ENCODE measurements at places on chromosomes 2 and 18.

- DNase-seq, result no peak
These were observed 246.8 kb downstream of the RAD51AP2 start for GRCh38 chr2:17271416-17271815.

DNA sequence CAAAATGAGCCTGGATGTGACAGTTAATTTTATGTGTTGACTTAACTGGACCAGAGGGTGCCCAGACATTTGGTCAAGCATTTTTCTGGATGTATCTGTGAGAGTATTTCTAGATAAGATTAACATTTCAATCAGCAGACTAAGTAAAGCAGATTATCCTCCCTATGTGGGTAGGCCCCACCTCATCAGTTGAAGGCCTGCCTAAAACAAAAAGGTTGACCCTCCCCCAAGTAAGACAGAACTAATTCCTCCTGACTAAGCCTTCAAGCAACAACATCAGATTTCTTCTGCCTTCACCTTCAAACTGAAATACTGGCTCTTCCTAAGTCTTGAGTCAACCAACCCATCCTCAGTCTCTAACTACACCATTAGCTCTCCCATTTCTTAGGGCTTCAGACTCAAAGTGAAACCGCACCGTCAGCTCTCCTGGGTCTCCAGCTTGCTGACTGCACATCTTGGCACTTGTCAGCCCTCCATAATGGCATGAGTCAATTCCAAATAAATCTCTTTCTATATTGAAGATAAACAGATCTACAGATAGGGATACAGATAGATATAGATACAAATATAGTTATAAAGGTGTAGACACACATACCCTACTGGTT is 47.9 kb downstream of the MEMO1 start:
- no peak for DNase-seq

DNA sequence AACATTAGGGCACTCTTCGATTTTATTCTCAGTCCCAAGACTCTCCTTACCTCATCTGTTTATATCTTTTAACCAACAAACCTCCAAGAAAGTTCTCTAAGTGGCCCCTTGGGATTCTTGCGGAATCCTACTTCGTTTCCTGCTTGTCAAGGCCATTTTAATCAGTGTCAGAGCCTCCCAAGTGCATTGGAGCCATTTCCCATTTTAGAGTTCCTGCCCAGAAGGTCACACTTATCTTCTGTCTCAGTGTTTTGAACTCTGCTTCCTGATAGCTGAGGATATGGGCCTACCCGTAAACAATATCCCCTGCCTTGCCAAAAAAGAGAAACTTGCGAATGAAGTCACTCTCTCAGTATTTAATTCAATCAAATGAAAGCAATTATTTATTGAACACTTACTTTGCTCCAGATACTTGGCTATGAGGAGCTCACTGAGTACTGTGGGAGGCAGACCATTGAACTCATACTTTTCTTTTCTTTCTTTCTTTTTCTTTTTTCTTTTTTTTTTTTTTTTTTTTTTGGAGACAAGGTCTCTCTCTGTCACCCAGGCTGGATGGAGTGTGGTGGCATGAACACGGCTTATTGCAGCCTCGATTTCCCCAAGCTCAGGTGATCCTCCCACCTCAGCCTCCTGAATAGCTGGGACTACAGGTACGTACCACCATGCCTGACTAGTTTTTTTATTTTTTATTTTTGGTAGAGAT is 5.7 kb upstream of the NOSTRIN start:
- DNase-seq, result no peak

DNA sequence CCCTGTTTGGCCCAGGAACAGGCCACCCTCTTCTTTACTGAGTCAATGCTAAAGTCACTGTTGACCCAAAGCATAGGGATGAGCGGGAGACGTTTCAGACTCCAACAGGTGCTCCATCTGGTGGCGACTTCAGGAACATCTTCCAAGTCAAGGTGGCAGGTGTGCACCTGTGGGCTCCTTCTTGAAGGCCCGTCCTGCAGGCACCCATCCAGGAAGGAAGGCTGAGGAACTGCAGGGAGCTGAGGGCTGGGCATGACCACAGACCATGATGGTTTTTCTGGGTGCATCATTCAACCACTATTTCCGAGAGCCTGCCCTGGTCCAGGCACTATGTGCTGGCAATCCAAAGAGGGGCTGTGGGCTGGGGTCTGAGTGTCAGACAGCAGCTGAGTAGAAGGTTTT is 142.8 kb downstream of the NDUFA10 start:
- DNase-seq, result peak; percentile 17

DNA sequence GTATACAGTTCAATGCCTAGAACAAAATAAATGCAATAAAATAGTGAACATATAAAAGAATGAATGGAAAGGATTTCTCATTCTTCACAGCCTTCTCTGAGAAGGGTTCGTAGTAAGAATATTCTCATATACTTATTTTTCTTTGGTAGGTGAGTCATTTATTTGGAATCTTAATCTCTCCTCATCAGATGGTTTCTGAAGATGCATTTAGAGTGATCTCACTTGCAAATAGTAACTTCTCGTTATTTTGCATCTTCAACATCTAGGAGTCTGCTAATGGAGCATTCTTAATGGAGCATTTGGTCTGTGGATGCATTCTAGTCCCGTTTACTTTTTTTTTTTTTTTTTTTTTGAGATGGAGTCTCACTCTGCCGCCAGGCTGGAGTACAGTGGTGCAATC is 3.9 kb downstream of the UBXN4 start:
- DNase-seq, result no peak

DNA sequence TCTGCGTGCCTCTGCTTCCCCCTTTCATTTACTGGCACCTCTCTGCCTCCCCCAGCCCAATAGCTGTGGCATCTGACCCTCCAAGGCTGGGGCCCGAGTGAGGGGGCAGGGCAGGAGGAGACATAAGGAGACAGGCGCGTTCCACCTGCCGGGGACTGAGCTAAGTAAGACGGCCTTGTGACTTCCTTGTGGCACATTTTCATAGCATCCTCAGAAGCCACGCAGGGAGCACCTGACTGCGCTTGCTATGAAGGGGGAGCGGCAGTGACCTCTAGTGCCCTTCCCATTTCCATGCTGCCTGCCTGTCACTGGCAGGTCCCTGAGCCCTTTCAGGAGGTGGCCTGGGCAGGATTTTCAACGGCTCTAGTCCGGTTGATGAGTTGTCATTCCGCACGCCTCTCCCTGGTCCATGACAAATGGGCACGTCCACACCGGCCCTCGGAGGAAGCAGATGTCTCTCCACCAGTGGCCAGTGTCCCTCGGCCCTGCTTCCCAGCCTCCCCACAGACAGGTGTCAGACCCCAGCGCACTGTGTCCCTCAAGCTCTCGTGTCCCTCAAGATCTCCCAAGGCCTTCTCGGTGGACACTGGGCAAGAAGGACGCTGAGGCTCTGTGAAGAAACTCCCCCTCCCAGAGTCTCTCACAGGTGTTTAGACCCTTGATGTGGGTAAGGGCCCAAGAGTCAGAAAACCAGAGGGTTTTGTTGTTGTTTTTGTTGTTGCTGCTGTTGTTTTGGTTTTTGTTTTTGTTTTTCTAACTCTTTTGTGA is 42.7 kb downstream of the CYP26B1 start:
- DNase-seq, result no peak

DNA sequence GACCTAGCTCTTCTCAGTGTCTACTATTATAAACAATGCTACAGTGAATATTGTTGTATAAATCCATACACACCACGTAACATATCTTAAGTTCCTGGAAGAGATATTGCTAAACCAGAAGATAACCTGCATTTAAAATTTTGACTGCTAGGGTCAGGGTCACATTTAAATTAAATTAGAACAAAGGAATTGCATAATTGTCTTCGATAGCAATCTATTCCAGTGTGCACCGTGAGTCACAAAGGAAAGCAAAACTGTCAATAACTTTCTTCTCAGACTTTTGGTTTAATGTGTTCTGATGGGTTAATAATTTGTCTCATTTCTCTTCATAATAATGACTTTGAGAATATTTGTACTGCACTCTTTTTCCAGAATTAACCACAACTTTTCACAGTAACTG is 4.2 kb downstream of the GEN1 start:
- DNase-seq, result no peak

DNA sequence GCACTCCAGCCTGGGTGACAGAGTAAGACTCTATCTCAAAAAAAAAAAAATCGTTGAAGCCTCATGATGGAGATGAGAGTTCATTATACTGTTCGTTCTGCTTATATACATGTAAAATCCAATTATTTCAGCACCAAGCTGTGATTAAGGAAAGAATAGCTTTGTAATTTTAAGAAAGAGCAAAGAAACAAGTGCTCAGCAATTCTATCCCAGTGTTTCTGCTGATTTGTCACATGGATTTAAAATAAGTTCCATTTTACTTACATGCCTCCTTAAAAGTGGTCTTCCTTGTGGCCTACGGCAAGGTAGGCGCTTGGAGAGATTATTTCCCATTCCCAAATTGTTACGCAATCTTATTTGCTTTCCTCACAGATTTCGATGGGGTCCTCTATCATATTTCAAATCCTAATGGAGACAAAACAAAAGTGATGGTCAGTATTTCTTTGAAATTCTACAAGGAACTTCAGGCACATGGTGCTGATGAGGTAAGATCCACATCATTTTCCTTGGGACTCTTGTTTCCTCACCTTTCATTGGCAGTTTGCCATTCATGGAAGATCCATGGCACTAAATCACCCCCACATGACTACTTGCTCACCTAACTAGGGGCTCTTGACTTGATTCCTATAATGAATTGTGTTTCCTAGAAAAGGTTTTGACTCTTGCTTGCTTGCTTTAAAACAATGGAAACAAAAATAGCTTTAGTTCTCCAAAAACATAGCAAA is 11.5 kb downstream of the ARPC2 start:
- no peak for DNase-seq

DNA sequence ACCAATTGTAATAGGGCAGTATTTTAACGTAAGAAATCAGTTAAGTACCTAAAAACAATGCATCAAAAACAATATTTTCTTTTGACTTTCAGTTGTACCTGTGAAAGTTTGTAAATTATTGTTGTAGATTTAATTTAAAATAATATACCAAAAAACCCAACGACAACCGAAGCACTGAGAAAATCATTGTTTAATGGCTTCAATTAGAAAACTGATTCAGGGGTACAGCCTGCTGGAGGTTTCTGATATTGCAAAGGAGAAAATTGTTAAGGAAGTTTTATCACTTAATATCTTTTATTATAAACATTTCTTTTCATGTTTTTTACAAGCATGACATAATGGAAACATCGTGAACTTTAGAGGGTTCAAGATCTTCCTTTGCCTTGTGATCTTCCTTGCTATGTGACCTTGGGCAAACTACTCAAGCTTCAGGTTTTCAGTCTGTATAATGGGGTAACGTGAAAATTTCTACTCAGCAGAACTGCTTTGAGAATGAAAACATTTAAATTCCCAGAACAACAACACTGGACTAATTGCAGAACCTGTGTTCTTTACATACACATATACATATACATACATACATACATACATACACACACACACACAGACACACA is 76.3 kb upstream of the GLS start:
- DNase-seq, result no peak

DNA sequence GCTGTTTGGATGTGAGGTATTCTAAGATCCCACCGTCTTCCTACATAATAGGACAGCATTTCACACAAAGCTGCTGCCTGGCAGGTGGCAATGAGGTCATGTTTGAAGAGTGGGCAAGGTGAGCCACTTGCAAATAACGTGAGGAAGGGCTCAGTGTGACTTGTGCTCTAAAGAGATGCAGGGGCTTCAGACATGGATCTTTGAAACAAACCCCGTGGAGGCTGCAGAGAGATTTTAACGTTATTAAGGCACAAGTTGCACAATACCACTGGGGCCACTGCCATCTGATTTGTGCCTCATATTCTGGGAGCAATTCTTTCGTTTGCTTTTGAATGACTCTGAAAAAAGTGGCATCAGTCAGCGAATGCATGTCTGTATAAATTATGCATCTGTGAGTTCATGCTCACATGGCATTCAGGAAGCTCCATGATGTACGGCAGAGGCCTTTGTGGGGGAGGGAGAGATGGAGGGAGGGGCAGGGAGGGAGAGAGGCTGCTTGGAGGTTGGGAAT is 362.0 kb downstream of the SOX11 start:
- no peak for DNase-seq

- DNase-seq, result no peak
These were observed 286.6 kb upstream of the HDAC4 start for GRCh38 chr2:239687441-239687840.

GRCh38 chr2:165952741-165953211 is 800 bp downstream of the TTC21B start:
- DNase-seq, result no peak

GRCh38 chr2:84603911-84604310 is 87.6 kb downstream of the DNAH6 start:
- no peak for DNase-seq

DNA sequence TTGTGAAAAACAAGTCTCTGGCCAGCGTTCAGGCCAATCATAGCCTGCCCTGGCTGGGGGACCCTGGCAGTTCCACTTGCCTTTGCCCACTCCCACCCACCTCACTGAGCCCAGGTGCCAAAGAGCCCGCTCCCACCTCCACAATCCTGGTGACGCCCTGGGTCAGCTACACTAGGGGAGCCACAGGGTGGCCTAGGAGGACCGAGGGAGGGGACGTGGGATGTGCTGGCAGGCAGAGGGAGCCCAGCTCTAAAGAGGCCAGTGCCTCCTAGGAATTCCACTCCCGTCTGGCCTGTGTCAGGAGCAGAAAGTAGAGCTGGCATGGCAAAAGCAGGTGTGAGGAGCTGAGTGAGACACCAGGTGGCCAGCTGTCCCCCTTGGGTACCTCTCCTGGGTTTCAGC is 49.3 kb downstream of the TNS1 start:
- DNase-seq, result no peak

DNA sequence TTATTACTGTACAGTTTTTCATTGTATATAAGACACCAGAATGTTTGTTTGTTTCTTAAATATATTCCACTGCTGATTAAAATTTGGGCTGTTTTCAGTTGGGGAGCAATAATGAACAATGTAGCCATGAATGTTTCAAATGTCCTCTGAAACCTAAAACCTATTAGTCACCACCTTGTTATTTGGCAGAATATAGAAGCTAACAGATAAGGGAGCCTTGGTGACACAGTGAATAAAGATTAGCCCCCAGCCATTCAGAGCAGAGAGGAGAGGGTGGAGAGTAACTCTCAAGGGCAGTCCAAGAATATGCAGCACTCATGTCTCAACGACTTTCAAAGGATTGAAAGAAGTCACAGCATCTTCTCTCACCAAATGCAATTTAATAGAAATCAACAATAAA is 43.1 kb upstream of the ATP8B1 start:
- no peak for DNase-seq

DNA sequence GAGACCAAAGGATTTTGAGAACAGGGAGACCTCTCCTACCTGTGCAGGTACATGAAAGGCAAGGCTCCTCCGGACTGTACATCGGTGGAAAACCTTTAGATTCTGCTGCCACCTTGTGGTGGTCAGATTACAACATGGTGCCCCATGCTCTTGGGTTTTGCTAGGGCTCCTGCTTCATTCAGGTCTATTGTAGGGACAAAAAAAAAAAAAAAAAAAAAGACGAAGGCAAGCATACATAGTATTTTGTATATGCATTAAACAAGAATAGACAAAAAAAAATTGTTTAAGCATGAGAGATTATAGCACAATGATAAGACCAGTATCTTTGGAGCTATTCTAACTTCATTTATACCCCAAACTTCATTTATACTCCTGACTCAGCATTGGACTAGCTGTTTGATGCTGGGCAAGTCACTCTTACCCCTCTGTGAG is 27.4 kb upstream of the SPR start:
- DNase-seq, result peak; percentile 41

- no peak for DNase-seq
These were observed 40.9 kb downstream of the SP3 start for GRCh38 chr2:173924285-173924684.

Measured in activated T-helper 1 cell treated with anti-CD3 and anti-CD28 coated beads, Interleukin-2, amount 50 U/mL, for 16 hours (primary cell).